Thoracic aorta (tissue), 2 donors: ENCODE measurements at places on chromosomes 16 and 17. TPM values are rescaled to one million over a fixed set of nuclear protein-coding genes. Genes with fewer than 3 reads are reported as not detected.

The RCVRN gene
- not detected for total RNA-seq

The ITGB3 gene
- 197 TPM for total RNA-seq

The TNFRSF17 gene
- not detected for total RNA-seq

The CD300A gene
- total RNA-seq, result 7.7 TPM

DNA sequence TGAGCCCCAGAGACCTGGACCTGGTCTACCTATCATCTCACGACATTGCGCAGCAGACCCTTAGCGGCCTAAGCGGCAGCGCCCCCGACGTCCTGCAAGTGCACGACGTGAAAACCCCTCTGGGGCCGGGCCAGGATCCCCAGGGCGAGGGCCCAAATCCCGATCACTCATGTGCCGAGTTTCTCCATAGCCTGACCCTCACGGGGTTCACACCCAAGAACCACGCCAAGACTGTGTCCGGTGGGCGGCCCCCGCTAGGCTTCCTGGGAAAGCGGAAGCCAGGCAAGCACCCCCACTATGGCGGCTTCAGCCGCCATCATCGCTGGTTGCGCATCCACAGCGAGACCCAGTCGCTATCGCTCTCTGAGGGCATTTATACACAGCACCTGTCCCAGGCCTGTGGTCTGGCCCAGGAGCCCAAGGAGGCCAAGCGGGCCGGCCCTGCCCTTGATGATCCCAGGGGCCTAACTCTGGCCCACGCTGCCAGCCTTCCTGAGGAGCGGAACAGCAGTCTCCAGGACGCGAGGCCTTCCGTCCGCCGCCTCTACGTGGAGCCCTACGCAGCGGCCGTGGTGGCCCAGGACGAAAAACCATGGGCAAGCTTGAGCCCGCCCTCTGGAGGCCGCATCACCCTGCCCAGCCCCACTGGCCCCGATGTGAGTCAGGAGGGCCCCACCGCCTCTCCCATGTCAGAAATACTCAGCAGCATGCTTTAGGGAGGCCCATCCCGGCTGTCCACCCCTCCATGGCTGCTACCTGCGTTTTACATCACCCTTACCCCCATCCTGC lies 82.8 kb upstream of the NOG start:
- H3K4me1 ChIP-seq, result no peaks in the 10 kb centered on the region
- H3K36me3 ChIP-seq, result no peaks in the 10 kb centered on the region
- H3K27me3 ChIP-seq, result no peaks in the 10 kb centered on the region
- H3K4me3 ChIP-seq, result no peak overlapping the region
- H3K27ac ChIP-seq, result no peak overlapping the region

DNA sequence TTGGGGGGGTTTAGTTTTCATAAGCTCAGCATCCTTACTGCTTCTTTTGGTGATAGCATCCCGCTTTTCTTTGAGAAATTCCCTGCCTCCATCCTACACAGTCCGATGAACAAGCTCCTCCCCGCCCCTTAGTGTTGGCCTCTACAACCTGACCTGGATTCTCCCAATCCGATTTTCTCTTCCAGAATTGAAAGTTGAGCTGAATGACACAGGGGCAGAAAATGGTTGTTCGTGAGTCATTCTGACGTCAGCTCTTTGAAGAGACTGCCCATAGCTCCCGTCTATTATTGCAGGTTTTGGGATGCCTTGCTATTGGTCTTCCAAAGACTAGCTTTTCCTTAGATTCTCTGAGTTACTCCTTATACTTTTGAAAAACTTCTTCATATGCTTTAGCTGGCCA lies 279.7 kb downstream of the SLC39A11 start:
- no peaks in the 10 kb centered on the region for H3K36me3 ChIP-seq
- H3K27ac ChIP-seq, result no peak overlapping the region
- no peaks in the 10 kb centered on the region for H3K4me1 ChIP-seq
- DNase-seq, result no peak
